Left ventricle myocardium inferior (tissue), 1 donor: ENCODE measurements at places on chromosomes 3 and 15. TPM values are rescaled to one million over a fixed set of nuclear protein-coding genes. Genes with fewer than 3 reads are reported as not detected.

PAK6 gene
- 8.2 TPM for total RNA-seq

FEZF2 gene
- total RNA-seq = not detected

XXYLT1 gene
- total RNA-seq = 2.3 TPM

HAUS2 gene
- 9.9 TPM for total RNA-seq

MYZAP gene
- total RNA-seq = 934 TPM

PHLDB2 gene
- total RNA-seq = 89.3 TPM

DNA sequence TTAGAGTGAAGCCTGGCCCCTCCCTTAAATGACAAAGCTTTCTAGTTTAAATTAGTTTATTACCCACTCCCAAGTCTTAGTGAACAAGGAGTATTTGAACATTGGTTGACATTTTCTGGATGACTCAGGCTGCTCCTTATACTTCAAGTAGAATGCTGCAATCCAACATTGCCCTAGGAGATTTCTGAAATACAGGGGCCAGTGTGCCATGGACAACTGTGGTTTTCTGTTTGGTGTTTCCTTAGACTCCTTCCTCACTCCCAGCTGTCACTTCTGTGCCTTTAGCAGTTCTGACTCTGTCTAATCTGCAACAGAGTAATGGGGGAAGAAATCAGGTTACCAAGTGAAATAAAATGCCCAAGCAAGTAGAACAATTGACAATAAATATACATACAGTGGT, 116.1 kb upstream of the P2RY1 start:
- DNase-seq = no peak
